Stomach (tissue), 19 donors: ENCODE measurements at places on chromosomes 6 and 20. TPM values are rescaled to one million over a fixed set of nuclear protein-coding genes. Genes with fewer than 3 reads are reported as not detected.
A peak's percentile ranks its signal among the peaks of the same experiment; 100 is the strongest.

DNA sequence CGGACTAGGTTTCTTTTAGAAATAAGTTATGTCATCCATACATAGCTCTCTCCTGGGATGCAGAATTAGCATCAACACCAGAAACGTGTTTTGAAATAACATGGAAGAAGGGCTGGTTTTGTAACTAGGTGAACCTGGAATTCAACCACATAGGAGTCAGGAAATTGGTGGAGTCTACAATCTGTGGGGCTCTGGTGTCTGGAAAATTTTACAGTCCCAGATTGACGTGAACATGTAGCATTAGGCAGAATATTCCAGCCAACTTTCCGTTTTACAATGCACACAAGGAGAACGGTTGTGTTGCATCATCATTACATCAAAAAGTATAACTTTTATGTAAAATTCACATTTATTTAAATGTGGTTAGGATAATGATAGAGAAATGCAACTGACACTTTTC is 1.9 kb downstream of the KCNQ5 start:
- no peak overlapping the region for H3K27ac ChIP-seq
- DNase-seq: no peak
- H3K36me3 ChIP-seq: no peaks in the 10 kb centered on the region
- H3K27me3 ChIP-seq: peaks cover 34% of the 10 kb centered on the region

GRCh38 chr6:37928217-37928616 is 108.7 kb downstream of the ZFAND3 start:
- H3K27me3 ChIP-seq: no peaks in the 10 kb centered on the region
- no peak overlapping the region for H3K4me3 ChIP-seq
- DNase-seq: no peak
- H3K4me1 ChIP-seq: no peaks in the 10 kb centered on the region

GRCh38 chr6:24549674-24550353 is 55.0 kb downstream of the ALDH5A1 start:
- H3K36me3 ChIP-seq: no peaks in the 10 kb centered on the region
- no peaks in the 10 kb centered on the region for H3K4me1 ChIP-seq
- no peak overlapping the region for H3K27ac ChIP-seq
- no peak for DNase-seq

Gene TRIM10
- total RNA-seq: 0.37 TPM

DNA sequence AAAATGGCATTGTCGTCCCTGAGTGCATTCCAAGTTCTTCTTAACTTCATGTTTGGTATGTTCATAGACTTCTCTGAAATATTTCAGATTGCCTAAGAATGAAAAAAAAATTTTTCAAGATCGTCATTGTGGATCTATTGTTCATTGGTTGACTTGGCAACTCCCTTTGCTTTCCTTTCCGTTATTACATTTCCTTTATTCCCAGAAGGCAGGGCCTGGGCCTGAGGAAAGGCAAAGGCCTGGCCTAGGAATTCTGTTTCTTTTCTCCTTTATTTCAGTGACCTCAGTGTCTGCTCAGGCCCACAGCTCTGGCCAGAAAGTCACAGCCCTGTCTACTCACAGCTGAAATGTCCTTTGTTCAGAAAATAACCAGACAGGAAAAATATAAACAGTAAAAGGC is 401.6 kb upstream of the PLCB4 start:
- DNase-seq: no peak
- no peaks in the 10 kb centered on the region for H3K36me3 ChIP-seq
- peaks cover 25% of the 10 kb centered on the region for H3K4me1 ChIP-seq
- no peak overlapping the region for H3K4me3 ChIP-seq

Gene PRR18
- total RNA-seq: not detected

- no peaks in the 10 kb centered on the region for H3K27me3 ChIP-seq
- no peak overlapping the region for H3K4me3 ChIP-seq
- peaks cover 9% of the 10 kb centered on the region for H3K4me1 ChIP-seq
- no peak for DNase-seq
These were observed 21.7 kb upstream of the TBC1D20 start for GRCh38 chr20:483815-484644.

Gene MUCL3
- total RNA-seq: 0.87 TPM

DNA sequence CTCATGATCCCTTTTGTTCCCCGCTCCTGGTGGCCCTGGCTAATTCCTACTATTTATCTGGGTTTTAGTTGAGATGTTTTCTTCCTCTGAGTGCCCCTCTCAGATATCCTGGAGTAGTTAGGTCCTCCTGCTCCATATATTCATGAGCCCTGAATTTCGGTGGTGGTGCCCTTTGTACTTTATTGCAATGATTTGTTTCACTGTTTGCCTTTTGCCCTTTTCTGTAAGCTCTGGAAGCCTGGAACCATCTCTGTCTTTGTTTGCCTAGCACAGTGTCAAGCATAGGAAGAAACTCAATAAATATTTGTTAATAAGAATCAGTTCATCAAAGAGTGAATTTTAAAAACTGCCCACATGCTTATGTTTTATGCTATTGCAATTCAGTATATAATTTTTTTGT is 144.9 kb downstream of the DNAH8 start:
- no peak for DNase-seq
- H3K4me1 ChIP-seq: no peaks in the 10 kb centered on the region
- no peak overlapping the region for H3K4me3 ChIP-seq
- H3K36me3 ChIP-seq: no peaks in the 10 kb centered on the region
- H3K27ac ChIP-seq: no peak overlapping the region
- H3K27me3 ChIP-seq: no peaks in the 10 kb centered on the region

DNA sequence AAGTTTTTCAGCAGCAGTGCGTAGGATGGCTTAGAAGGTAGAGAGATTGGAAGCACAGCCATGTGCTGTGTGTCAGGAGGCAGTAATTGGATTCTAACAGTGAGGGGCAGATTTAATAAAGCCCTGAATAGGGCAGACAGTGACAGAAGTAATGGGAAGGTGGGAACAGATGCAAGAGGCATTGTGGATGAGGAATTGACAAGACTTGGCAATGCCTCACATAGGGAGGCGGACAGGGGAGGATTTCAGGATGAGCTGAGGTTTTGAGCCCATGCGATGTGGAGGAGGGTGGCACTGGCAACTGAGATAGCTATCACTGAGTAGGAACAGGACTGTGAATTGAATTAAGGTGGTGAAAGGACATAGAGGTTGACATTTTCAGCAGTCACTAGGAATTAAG is 262.2 kb upstream of the FLRT3 start:
- H3K4me3 ChIP-seq: no peak overlapping the region
- no peaks in the 10 kb centered on the region for H3K36me3 ChIP-seq
- H3K27ac ChIP-seq: no peak overlapping the region
- no peak for DNase-seq
- H3K4me1 ChIP-seq: no peaks in the 10 kb centered on the region
- H3K27me3 ChIP-seq: no peaks in the 10 kb centered on the region

Gene PREP
- 53.3 TPM for total RNA-seq

GRCh38 chr6:137911675-137912191 is 44.7 kb downstream of the TNFAIP3 start:
- no peak overlapping the region for H3K27ac ChIP-seq
- no peak overlapping the region for H3K4me3 ChIP-seq
- no peaks in the 10 kb centered on the region for H3K36me3 ChIP-seq
- H3K27me3 ChIP-seq: no peaks in the 10 kb centered on the region
- no peak for DNase-seq

DNA sequence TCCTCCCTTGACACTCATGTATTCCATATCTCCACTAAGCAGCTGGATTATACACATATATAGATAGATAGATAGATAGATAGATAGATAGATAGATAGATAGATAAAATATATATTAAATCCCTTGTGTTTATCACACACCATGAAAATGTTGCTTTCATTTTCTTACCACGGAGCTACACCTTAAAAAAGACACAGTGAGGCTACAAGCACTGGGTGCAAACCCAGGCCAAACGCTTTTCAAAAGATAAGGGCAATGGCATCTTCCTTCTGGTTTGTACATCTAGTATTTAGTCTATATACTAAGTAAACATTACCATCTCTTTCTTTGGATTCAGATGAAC is 377.1 kb downstream of the ESR1 start:
- no peak overlapping the region for H3K4me3 ChIP-seq
- H3K27me3 ChIP-seq: no peaks in the 10 kb centered on the region
- H3K27ac ChIP-seq: peak overlapping the region; percentile 30
- H3K4me1 ChIP-seq: no peaks in the 10 kb centered on the region

GRCh38 chr6:76835293-76835692 is 628.0 kb downstream of the HTR1B start:
- DNase-seq: no peak
- H3K27ac ChIP-seq: no peak overlapping the region
- H3K36me3 ChIP-seq: no peaks in the 10 kb centered on the region
- no peak overlapping the region for H3K4me3 ChIP-seq

DNA sequence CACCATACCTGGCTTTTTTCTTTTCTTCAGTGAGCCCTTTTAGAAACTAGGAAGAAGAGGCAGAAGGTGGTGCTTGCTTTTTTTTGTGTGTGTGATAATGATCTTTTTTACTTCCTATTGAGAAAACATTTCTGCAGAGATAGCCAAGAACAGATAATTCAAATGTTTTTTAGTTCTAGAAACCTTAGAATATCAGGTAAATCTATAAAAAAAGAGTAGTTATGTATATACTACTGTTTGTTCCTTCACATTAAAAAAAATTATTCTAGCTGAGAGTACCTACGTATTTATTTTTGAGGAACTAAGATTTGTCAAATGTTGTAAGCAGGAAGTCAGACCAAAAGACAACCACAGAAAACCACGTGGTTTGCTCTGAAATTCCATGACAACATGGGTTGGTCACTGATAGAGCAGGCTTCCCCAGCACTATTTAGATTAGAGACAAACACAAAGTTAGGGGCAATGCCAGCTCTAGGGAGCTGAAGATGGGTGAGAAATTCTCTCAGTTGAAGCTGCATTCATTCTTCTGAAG is 12.8 kb downstream of the STK4 start:
- peaks cover 81% of the 10 kb centered on the region for H3K36me3 ChIP-seq
- DNase-seq: peak; percentile 79
- peak overlapping the region; percentile 71 for H3K27ac ChIP-seq
- no peaks in the 10 kb centered on the region for H3K27me3 ChIP-seq
- no peaks in the 10 kb centered on the region for H3K4me1 ChIP-seq
- H3K4me3 ChIP-seq: no peak overlapping the region
